ENCODE measurements at places on chromosomes 7 and 10.

DNA sequence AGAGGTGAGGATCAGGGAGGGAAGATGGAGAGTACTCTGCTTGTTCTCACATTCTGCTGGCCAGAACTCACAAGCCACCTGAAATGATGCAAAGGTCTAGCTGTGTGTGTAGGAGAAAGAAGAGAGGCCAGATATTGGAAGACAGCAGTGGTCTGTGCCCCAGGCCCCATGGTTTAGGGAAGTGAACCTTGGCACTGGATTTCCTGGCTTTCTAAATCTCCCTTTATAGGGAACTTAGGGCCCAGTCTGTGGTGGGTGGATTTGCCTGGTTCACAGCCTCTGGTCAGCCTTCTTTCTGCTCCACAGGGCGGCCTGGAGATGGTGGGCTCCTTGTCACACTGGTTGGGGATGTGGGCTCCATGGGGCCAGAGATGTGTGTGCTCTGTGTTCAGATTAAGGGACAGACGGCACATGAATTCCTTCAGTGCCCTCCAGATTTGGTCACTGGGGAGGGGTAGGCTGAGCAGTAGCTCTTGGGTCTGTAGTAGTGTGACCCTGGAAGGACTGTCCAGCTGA lies 9.5 kb upstream of the SH2D4B start:
- no peak for DNase-seq

DNA sequence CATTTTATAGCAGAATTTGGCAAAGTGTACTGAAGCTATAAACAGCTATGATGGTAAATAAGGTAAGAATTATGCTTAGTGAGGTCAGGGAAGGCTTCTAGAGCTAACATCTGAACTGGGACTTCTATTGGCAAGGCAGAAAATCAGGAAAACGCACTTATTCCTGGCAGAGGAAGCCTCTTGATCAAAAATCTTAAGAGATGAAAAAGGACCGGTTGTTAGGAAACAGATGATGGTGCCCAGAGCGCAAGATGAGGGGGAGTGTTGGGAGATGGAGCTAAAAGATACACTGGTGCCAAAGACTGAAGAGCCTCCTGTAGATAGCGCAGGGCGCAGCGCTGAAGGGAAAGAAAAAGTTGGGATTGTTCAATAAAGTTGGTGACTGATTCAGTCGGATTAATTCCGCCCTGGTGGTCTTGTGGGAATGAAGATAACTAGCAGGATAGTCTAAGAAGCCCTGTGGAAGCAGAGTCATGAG lies 550 bp upstream of the CALU start:
- DNase-seq: no peak

DNA sequence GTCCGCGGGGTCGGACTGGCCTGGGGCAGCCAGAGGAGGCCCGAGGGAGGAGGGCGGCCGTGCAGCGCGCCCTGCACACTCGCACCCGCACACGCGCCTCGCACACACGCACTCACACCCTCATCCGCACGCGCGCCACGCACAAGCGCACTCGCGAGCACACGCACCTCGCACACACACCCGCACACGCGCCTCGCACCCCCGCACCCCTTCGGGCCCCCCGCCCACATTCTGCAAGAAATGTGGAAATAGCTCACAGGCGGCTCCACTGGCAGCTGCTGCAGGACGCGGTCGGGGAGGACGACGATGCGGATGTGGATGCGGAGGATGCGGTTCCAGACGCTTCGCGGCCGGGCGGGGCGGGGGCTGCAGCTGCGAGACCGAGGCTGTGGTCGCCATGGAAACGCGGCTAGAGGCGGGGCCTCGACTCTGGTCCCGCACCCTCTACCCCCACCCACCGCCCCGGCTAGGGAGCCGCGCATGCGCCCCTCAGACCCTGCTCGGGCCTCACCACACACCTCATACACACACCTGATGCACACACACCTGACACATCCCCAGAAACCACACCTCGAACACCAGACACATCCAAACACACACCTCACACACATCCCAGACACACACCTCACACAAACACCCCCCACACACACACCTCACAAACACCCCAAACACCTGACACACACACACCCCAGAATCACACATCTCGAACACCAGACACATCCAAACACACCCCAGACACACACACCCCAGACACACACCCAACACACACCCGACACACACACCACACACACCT lies at the start of gene CALY:
TSS of gene CALY (minus strand) at position 320 of the 793 bp plus-strand sequence. CDS start 7,907 bp downstream, outside the sequence.
- DNase-seq: peak; percentile 69

- no peak for DNase-seq
Observed at GRCh38 chr10:23338886-23339285, 5.7 kb downstream of the C10orf67 start.
